ENCODE measurements at places on chromosomes 6 and 20.

DNA sequence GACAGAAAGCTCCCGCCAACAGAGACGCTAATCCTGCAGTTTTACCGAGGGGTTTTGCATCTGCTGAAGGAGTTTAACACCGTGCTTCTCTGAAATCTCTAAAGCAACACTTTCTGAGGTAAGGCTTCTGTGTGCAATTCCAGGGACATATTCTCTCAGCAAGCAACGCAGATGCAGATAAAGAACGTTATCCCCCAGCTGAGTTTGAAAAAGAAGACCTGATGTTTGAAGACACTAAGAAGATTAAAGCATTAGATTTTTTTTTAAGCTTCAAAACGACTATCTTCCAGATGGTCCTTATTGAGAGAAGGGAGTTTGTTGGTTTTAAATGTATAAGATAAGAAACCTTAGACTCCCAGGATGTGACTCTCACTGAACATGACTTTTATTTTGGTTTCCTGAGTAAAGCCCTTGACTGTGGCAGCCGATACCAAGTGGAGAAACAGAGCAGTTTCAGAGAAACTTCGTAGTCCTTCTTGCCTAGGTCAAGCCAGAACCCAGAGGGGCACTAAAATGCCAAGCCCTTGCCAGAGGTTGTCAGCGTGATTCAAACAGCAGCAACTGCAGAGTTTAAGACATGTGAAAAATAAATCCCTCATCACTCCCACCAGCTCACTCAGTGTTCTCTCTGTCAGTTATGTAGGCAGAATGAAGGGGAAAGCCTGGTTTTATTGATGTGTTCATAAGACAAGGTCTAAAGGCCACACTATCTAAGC is 353.3 kb upstream of the CNR1 start:
- no peak for DNase-seq

DNA sequence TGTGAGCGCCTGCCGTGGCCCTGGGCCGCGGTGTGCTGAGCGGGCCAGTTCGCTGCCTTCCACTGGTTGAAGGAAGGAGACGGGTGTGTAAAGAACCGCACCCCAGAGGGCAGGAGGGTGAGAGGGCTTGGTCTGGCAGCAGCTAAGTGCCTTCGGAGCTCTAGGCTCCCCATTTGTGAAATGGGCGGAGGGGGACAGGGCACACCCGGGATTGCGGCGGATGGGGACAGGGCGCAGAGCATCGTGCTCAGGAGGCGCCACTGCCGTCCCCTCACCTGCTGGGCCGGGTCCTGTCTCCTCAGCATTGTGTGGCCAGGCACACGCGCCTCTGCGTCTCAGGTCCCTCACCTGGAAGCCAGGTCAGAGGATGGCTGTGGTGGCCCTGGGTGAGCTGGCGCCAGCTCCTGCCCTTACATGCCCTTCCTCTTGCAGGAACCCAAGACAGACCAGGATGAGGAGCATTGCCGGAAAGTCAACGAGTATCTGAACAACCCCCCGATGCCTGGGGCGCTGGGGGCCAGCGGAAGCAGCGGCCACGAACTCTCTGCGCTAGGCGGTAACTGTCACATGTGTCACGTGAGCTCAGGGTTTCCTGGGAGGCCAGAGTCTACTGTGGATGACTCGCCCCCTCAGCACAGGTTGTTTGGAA is 3.1 kb downstream of the ADRM1 start:
- no peak for DNase-seq

GRCh38 chr6:44245391-44245911 is 1.4 kb upstream of the HSP90AB1 start:
- no peak for DNase-seq

GRCh38 chr6:109282756-109283155 is 99.5 kb downstream of the CD164 start:
- DNase-seq = no peak

- DNase-seq = no peak
Observed at GRCh38 chr6:148678682-148679081, 68.1 kb upstream of the UST start.

- DNase-seq = no peak
Observed at GRCh38 chr6:162372106-162372505, 355.5 kb downstream of the PRKN start.

- DNase-seq = no peak
Observed at GRCh38 chr6:149489967-149490366, 5.2 kb upstream of the ZC3H12D start.

- DNase-seq = no peak
Observed at GRCh38 chr6:45222380-45222779, 105.8 kb upstream of the RUNX2 start.

DNA sequence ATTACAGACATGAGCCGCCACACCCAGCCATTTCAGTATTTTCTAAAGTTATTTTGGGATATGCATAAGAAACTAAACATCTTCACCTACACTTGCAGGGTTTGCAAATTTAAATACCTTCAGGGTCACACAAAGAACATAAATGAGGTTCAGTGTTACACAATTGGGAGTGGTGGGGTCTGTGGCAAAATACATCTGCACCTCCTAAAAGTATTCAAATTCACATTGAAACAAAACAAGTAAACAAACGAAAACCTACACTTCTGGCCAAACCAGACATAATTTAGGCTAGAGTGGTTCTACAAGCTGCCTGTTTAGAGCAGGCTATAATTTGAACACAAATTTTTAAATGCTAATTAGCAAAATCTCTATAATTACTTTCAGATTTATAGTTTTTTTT is 34.6 kb downstream of the MAPK14 start:
- no peak for DNase-seq

DNA sequence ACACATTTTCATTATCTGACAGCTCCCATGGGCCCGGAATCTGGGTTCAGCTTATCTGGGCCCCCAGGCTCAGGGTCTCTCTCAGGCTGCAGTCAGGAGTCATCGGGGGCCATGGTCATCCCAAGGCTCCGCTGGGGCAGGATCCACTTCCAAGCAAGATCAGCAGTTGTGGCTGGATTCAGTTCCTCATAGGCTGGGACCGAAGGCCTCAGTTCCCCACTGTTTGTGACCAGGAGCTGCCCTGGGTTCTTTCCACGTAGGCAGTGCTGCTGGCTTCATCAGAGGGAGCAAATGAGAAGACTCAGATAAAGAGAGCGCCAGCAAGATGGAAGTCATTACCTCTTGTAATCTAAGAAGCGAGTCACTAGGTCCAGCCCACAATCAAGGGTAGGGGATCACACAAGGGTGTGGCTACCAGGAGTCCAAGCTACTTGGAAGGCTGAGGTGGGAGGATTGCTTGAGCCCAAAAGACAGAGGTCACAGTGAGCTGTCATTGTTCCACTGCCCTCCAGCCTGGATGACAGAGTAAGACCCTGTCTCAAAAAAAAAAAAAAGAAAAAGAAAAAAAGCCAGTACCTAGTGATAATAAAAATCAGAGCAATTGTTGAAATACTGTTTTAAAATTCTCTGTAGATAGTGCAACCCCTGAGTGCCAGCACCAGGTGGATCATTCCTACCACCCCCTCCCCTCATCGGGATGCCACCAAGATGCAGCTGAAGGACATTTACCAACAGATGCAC is 162.7 kb downstream of the NFATC2 start:
- DNase-seq = no peak

DNA sequence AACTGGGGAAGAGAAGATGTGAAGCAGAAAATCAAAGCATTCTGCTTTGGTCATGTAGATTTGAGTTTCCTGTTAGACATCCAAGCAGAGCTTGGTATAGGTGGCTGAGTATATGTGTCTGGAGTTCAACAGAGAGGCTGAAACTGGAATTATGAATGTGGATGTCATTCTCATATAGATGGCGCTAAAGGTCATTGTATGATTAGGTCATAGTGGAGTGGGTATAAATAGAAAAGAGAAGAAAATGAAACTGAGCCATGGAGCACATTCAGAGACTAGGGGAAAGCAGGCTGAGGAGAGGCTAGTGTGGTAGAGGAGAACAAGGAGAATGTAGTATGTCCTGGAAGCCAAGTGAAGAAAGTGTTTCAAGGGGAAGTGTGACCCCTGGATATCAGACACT is 295.6 kb upstream of the PLN start:
- peak; percentile 33 for DNase-seq

DNA sequence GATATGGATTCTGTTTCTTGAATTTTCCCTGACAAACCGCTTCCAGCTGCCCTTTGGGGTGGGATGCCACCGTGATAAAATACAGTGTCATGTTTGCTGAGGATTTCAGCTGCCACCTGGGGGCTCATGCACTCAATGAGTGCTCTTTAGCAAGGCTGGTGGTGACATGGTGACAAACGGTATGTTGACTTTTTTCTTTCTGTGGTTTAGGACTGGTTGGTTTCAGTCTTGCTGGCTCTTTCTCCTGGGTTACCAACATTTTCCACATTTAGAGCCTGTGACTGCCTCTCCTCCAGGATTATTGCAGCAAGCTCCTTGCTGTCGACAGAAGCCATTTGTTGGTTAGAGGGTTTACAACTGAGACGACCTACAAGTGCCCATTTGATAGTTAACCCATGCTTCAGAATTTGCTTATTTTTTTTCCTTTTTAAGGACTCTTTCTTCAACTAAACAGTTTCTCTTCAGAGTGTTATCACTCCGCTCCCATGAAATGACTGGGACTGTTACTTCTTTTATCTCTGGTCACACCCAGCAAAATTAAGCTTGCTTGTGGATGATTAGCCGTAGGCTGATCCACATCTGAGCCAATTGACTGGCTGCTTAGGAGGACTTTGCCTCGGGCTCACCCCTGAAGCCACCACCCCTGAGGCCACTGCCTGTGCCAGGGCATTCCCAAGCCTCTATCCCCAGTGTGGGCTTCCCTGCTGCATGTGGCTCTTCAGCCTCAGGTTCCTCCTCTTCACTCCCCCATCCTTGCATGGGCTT is 48.4 kb upstream of the CDYL start:
- DNase-seq = peak; percentile 27

DNA sequence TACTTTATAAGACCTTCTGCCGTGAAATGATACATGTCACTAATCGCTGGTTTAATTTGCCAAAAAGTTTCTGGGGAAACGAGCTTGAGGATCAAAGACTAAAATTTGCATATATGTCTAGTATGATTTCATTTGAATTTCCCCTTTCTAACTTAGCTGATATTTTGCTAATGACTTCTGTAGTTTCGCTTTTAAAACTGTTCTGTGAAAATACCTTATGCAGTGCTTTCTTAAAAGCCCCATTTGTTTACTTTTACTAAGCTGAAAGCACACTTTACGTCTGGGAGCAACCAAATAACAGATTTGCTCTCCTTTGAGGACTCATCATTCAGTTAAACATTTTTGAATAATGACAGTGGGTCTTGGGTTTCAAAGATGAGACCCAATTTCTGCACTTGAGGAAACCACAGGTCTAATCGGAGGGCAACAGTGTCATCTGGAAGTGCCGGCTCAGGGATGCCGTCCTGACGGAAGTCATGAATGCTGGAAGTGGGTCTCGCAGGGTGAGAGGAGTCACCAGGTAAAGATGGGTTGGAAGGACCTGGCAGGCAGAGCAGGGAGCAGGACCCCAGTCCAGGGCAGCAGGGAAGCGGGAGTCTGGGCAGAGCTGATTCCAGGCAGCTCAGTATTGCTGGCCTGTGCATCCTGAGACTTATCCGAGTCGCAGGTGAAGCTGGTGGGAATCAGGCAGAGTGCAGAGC is 33.2 kb downstream of the PLEKHG1 start:
- DNase-seq = no peak

DNA sequence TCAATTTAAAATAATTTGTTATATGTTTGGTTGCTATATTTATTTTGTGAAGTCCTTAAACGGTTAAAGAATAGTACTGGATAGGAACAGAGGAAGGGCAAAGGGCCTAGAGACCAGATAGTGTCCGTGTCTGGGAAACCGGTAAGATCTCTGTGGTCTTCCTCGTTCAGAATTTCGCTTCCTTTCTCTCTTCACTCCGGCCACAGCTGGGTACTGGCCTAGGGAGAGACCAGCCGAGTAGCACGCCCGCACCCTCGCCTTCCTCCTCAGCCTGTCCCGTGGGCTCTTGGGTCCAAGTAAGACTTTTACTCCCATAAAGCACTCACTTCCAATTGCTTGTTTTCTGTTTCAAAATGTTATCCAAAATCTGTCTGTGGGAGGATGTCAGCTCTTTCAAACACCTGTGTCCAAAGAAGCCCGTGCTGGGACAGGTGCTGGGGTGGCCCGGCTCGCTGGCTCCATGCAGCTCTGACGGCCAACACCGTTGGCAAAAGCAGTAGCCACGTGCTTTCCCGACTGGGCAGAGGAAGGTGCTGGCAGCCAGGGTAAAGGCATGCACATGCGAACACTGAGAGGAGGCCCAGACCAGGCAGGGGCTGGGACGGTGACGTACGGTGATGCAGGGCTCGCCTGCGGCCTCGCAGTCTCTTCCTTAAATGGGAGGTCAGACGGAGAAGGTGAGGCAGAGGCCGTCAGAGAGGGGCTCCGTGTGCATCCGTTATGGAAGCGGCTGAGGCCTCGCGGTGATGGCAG is 112.2 kb downstream of the IRF4 start:
- no peak for DNase-seq

- no peak for DNase-seq
Observed at GRCh38 chr20:32397567-32398084, 39.5 kb downstream of the ASXL1 start.

DNA sequence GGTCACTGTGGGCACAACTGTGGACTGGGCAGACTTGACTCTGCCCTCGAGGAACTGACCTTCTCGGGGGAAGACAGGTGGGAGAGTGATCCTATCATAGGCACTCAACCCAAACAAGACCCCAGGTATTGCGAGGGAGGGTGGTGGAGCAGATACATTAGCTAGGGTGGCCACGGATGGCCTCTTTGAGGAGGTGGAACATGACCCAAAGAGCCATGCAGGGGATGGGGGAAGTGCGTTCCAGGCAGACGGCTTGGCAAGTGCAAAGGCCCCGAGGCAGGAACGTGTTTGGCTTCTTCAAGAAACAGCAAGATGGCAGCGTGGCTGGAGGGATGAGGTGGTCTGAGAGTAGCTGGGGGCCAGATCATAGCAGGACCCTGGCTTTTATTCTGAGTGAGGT is 167.6 kb downstream of the NFATC2 start:
- DNase-seq = no peak

GRCh38 chr20:4571759-4572531 is 149.8 kb upstream of the PRND start:
- DNase-seq = no peak

- DNase-seq = peak; percentile 42
Observed at GRCh38 chr6:157075549-157076450, 247.5 kb downstream of the TMEM242 start.

DNA sequence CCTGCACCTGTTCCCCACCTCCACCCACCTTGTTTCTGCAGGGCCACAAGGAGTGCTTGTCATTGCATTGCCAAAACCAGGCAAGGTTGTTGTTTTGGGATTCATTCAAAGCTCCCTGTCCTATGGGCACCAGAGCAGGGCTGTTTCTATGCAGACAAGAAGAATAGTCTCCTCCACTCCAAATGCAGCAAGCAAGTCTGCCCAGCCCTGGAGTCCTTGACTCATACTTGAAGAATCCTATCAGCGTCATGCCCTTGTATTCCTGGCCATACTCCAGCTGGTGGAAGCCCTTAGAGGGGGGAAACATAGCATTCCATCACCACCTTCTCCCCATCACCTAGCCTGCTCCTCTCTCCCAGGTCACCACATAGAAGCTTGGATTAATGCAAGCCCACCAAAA is 145.3 kb upstream of the ECI2 start:
- peak; percentile 25 for DNase-seq

Data from DMS53 (cell line).